ENCODE measurements at places on chromosomes 7 and 10.

- peak overlapping the region; percentile 64 for H3K27ac ChIP-seq
- H3K27me3 ChIP-seq, result no peaks in the 10 kb centered on the region
- peaks cover 18% of the 10 kb centered on the region for H3K36me3 ChIP-seq
- no peak overlapping the region for H3K4me3 ChIP-seq
Observed at GRCh38 chr10:79139124-79139835, 70.5 kb downstream of the ZMIZ1 start.

DNA sequence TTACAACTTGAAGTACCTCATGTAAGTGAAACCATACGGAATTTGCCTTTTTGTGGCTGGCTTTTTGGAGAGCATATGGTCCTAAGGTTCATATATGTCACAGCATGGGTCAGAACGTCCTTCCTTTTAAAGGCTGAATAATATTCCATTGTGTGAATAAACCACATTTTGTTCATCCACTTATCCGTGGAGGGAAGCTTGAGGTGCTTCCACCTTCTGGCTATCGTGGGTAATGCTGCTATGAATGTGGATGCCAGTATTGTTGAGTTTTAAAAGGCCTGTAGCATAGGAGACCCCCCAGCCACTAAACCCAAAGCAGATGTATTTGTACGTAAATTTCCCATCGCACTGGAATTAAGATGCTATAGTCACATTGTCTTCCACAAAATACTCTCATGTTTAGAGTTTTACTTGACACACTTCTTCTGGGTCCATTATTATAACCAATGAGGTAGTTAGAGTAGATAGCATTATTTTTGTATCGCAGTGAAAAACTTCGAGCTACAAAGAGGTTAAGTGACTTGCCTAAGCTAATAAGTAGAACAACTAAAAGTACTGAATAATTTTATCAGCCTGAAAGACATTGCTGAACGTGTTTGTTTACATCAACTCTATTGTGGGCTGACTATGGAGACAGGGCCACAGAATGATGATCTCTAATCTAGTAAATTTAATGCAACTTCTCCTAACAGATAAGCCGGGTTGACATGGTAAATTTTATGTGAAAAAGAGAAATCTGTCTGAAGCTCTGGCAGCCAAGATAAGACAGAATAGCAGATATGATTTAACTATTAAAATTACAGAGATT is 183.0 kb upstream of the CTBP2 start:
- H3K36me3 ChIP-seq, result no peaks in the 10 kb centered on the region
- no peak overlapping the region for H3K27ac ChIP-seq
- DNase-seq, result no peak

- no peak for DNase-seq
- H3K27ac ChIP-seq, result no peak overlapping the region
- no peaks in the 10 kb centered on the region for H3K36me3 ChIP-seq
- H3K27me3 ChIP-seq, result no peaks in the 10 kb centered on the region
Observed at GRCh38 chr7:16318989-16319915, 102.1 kb downstream of the CRPPA start.

DNA sequence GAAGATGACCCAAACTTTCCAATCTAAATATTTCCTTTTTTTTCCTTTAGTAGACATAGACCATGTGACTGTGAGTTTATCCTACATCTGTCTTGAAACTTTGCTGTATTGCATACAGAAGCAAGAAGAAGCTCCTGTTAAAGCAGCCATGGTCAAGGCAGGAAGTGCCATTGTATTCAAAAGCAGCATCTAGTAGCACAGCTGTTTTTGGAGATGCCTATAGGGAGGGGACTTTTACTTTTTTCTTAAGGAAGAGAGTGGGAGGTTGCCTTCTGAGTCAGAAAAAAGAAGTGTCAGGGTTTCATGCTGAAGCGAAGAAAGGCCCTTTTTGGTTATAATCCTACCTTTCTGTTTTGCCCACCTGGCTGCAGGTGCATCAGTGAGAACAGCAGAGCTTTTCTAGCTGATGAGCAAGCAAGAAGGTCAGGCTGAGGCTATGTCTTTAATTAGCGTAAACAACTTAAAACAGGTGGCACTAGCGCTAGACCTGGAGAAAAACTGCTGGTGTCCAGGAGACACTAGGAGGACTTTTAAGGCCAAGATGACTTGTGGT is 234.1 kb upstream of the AGK start:
- H3K36me3 ChIP-seq, result no peaks in the 10 kb centered on the region
- no peaks in the 10 kb centered on the region for H3K4me1 ChIP-seq
- DNase-seq, result no peak
- no peak overlapping the region for H3K27ac ChIP-seq

DNA sequence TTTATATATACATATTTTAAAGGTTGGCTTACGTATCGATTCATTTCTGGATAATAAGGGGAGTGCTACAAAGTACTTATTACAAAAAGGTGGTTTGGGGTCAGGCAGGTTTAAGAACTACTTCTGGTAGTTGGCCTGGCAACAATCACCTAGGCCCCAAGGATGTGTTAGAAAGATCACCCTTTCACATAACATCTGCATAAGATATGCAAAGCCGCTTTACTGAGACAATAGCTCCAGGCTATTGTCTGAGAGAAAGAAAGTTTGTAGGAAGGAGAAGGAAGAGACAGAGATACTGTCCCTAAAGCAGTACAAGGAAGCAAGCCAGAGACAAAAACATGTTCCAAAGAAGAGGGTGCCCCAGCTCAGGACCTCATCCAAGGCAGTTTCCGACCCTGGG is 6.2 kb downstream of the PAXIP1 start:
- no peaks in the 10 kb centered on the region for H3K4me1 ChIP-seq
- H3K27ac ChIP-seq, result no peak overlapping the region
- DNase-seq, result no peak
- H3K4me3 ChIP-seq, result no peak overlapping the region
- no peaks in the 10 kb centered on the region for H3K27me3 ChIP-seq

GRCh38 chr7:73758581-73759138 is 11.4 kb downstream of the CLDN3 start:
- H3K36me3 ChIP-seq, result no peaks in the 10 kb centered on the region
- no peak overlapping the region for H3K4me3 ChIP-seq
- no peak overlapping the region for H3K27ac ChIP-seq
- H3K27me3 ChIP-seq, result no peaks in the 10 kb centered on the region
- DNase-seq, result no peak

DNA sequence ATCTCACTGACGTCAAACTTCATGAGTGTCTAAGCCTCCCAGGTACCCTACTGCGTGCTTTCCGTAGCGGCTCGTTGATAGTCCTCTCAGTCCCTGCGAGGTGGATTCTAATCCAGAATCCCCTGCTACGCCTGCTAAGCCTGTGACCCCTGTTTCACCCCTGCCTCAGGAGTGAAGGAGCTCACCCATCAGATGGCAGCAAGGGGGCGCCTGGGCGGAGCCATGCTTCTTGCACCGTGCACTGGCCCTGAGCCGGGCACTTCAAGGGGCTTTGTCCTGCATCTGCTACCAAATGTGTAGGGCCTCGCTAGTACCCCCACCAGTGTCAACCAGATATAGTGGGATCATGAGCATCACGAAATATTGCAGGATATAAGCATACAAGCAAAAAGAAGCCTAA is 918 bp upstream of the STRA8 start:
- no peaks in the 10 kb centered on the region for H3K4me1 ChIP-seq
- H3K27ac ChIP-seq, result no peak overlapping the region
- no peaks in the 10 kb centered on the region for H3K36me3 ChIP-seq
- no peak for DNase-seq
- no peaks in the 10 kb centered on the region for H3K27me3 ChIP-seq

Data from kidney (tissue), 22 donors.